ENCODE measurements at places on chromosomes 1 and 21. TPM values are rescaled to one million over a fixed set of nuclear protein-coding genes. Genes with fewer than 3 reads are reported as not detected.

GRCh38 chr21:25956993-25957714 lies 213.4 kb downstream of the APP start:
- no peak for DNase-seq

- DNase-seq, result peak; percentile 100
These were observed at the start of gene THRAP3 for GRCh38 chr1:36223996-36224536. TSS of gene THRAP3 (plus strand) at chr1:36224443. CDS start at chr1:36282564, 58,121 bp downstream.

DNA sequence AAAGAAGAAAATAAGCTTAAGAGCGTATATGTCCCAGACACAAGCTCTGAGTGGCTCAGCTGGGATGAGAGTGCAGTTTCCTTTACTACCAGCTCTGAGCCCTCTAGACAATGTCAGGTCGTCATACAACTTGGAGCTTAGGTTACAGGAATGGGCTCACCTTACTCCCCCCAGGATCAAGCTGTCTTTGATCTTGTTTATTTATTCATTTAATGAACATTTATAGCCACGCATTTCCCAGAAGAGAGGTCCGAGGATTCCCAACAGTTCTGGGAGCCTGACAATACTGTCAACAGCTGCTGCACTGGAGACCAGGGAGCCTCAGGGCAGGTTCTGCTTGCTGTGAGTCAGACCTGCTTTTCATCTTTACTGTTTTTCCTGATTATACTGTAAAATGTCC lies 378.9 kb downstream of the PLPP3 start:
- no peak for DNase-seq

DNA sequence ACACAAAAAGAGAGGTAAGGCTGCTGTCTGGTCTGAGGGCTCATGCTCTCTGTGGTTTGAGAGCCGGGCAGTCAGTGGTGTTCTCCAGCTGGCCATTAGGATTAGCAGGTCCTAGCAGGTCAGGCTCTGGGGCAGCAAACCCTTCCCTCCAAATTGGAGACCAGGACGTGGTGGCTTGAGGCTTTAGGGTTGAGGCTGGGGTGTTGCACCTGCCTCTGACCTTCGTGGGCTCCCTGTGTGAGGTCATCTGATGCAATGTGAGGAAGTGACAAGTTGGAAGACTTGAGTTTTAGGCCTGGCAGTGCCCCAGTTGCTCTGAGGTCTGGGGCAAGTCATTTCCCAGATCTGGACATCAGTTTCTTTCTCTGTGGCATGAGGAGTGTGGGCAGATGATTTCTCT lies 24.4 kb downstream of the SZRD1 start:
- DNase-seq, result no peak

DNA sequence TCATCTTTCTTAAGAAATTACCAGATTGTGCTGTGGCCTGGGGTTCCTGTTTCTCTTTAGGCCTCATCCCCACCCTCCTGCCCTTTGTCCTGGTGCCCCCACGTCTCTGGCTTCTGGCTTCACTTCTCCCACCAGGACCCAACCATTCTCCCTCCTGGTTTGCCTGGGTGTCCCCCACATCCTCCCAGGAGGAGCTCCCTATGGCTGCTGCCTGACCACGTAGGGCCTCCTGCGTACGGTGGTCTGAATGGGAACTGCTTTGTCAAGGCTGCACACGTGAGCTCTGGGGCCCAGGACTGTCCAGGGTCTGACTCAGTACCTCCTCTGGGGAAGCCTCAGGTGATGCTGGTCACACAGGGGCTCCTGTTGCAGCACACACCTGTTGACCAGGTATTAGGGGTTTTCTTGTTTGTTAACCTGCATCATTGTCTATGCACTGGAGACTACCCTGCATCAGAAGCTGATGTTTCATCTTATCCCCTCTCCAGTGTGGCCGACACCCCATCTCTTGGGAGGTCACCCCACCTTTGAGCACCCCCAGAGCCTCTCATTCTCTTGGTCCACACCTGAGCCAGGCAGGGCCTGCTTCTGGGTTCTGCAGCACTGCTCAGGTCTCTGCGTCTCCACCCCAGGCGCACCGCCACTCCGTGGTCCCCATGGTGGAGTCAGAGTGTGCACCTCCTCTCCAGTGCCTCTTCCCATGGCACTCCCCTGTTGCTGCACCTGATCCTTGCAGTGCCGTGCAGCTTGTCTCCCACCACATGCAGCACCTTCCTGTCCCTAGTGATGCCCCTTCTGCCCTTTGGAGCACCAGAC lies 65.8 kb downstream of the S100B start:
- no peak for DNase-seq

GRCh38 chr1:69221524-69221923 lies 346.2 kb upstream of the LRRC7 start:
- peak; percentile 4 for DNase-seq

GRCh38 chr1:108316545-108316944 lies 72.7 kb upstream of the NBPF4 start:
- DNase-seq, result no peak

DNA sequence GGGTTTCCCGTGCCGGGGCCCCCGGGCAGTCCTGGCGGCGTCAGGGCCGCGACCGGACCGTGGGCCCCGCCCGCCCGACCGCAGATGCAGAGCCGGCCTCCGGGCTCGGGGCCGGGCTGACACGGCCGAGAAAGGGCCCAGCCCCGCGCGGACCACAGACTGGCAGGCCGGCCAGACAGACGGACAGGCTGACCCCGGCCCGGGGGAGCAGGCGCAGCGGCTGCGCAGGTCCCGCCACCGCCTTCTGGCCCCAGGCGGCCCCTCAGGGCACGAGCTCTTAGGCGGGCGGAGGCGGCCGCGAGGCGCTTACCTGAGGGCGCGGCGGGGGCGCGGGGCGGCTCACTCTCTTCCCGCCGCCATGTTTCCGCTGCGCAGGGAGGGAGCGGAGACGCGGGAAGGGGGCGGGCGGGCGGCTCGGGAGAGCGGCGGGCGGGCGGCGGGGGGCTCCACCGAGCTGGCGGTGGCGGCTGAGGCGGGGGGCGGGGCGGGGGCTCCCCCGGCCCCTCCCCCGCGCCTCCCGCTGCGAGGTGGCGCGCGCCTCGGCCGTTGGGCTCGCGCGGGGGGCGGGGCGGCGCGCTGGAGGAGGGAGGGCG lies at the start of gene SCMH1:
SCMH1 (minus strand) TSS at position 558 of the 593 bp plus-strand sequence. CDS start 56,173 bp downstream, outside the sequence.
- DNase-seq, result peak; percentile 54

GRCh38 chr1:14128096-14128495 lies 428.1 kb downstream of the PRDM2 start:
- peak; percentile 65 for DNase-seq

GRCh38 chr1:4307468-4307845 lies 347.0 kb upstream of the AJAP1 start:
- no peak for DNase-seq

DNA sequence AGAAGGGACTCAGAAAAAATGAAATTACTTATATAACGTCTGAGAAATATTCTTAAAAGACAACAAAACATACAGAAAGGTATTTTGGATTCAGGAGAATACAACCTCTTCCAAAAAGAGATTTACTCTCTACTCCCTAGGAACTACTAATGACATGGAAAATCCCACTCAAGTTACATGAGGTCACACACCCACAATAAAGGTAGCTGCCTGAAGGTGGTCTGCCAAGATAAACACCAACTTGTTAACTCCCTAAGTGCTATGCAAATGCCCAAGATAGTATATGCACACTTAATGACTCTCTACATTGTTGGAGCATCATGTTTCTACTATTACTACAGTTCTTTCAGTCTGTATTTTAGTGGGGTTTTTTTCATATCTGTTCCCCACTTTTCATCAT lies 26.5 kb downstream of the RERE start:
- DNase-seq, result no peak

GRCh38 chr21:23639721-23640120 lies 1967.6 kb downstream of the MRPL39 start:
- DNase-seq, result no peak

GRCh38 chr1:159342761-159343425 lies 40.8 kb downstream of the FCER1A start:
- no peak for DNase-seq

GRCh38 chr1:59128239-59128736 lies 168.6 kb upstream of the FGGY start:
- no peak for DNase-seq

GRCh38 chr1:168146626-168147025 lies 9.9 kb upstream of the GPR161 start:
- DNase-seq, result no peak

DNA sequence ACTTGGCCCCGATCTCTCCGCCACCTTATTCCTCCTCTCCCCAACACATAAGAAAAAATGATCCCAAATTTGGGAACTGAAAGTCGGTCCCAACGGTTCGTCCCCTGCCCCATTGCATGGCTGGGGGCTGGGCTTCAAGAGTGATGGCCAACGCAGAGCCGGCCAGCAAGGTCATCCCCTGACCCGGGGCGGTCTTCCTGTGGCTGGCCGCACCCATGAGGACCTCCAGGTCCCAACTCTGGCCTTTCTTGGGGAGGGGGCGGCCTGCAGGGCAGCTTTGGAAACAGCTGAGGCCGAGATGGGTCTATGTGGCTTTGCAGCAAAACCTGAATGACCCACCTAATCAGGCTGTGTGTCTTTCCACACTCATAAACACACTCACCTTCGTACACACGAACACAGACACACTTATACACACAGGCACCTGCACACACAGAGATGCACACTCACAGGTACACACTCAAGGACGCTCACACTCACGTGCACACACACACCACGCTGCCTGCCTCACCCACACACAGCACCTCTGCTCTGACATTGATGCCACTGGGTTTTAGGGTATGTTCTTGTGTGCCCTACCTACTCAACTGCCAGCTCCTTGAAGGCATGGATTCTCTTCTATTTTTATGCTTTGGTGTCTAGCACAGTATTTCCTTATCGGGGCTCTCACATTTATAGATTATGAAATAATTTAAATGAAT lies 562 bp downstream of the DYNLT5 start:
- no peak for DNase-seq

DNA sequence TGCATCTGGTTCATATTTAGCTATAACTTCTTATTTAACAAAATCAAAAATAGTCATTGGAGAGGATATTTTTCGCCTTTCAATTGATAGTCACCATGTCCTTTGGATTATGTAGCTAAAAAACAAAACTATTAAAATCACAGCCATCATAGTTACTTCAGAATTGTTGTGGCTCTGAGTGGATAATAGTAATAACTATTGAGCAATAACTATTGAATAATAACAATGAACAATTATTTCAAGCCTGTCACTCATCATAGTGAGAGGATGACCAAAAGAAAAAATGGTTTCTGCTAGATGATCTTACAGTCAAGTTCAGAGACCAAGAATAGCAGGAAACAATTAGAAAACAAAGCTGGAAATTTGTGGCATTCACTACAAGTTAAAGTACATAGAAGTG lies 38.4 kb upstream of the AGL start:
- no peak for DNase-seq

DNA sequence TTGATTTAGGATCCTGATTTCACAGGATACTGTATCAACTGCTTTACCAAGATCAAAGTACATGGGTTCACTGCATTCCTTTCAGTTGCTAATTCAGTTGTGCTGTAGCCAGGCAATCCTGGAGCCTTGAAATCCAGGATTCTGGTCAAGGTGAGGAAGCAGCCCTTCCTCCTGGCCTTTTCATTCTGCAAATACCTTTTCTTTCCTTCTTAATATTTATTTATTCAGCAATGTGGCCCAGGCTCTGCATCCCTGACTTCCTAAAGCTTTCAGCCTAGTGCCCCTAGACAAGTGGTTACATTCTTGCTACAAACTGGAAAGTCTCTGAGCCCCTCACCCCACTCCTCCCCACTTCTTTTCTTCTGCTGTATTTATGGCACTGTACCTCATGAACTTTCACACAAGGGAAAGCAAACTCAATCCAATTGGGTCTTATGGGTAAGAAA lies 16.2 kb downstream of the LRRC8D start:
- DNase-seq, result peak; percentile 17

GRCh38 chr1:4380564-4381168 lies 273.7 kb upstream of the AJAP1 start:
- no peak for DNase-seq

GRCh38 chr21:21612466-21612865 lies 614.3 kb downstream of the NCAM2 start:
- no peak for DNase-seq

DNA sequence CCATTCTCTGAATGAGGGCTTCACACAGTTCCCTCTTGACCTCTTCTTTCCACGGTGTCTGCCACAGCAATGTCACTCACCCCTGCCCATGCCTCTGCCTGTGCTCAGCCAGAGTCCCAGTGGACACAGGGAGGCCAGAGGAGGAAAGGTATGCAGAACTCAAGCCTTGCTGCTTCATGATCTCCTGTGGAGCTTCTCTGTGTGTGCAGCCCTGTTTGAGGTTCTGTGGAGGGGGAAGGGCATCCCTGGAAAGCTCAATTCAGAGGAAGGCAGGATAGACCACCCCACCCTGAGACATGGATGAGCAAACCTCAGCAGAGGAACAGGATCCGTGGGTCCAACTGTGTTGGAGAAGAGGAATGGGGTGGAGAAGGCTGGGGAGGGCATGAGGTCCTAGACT lies 2.0 kb downstream of the HCN3 start:
- DNase-seq, result no peak

DNA sequence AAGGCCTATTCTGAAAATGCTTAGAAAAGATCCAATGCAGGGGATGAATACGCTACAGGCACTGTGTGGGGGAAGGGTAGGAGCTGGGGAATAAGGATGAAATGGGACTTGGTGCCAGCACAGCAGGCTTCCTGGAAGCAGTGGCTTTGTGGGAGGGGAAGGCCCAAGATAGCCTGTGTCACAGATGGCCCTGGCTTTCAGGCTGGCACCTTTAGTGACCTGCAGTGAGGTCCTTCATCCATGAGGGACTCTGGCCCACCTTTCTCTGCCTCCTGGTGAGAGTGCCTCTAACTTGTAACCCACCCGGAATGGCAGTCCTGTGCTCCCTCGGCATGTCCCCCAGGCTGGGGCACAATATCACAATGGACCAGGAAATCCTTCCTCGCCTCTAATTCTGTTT lies 919 bp downstream of the CHI3L1 start:
- no peak for DNase-seq

DNA sequence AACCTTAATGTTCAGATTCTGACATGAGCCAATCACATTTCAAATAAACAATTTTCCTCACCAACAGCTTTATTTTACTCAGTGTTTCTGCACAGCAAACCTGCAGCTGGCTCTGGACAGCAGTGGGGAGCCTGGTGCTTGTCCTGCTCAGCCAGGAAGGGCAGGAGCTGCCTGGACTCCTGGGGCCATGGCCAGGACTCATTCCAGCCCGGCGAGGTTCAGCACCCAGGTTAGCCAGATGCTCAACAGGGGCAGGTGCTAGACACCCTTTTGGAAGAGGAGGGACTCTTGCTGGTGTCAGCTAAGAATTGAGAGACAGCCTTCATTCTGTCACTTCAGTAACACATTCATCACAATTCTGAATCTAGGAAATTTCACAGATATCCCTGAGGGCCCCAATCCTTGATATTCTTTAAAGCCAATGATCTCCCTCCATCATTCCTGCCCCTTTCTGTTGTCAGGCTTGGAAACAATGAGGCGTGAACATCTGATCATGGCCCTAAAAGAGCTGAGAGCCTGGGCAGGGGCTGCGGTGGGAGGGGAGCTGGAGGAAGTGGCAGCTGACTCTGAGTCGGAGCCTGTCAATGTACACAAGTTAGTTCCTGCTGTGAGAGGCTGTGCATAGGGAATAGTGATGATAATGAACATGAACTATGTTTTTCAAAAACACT lies 251.3 kb downstream of the SDCCAG8 start:
- DNase-seq, result no peak

The TLCD4 gene
- 12.6 TPM for total RNA-seq

The CHD5 gene
- 0.29 TPM for total RNA-seq

The NEK2 gene
- total RNA-seq, result 2.4 TPM

The CFHR5 gene
- not detected for total RNA-seq

The HES5 gene
- not detected for total RNA-seq

The AMY2A gene
- not detected for total RNA-seq

The SLC6A17 gene
- 0.11 TPM for total RNA-seq

The NPPA gene
- total RNA-seq, result not detected

The WNT3A gene
- total RNA-seq, result not detected

All from thyroid gland (tissue), 4 donors.